GM04504 (cell line): ENCODE measurements at places on chromosomes 6 and 20.

GRCh38 chr6:23340271-23340670, 770.9 kb downstream of the HDGFL1 start:
- no peak for DNase-seq

DNA sequence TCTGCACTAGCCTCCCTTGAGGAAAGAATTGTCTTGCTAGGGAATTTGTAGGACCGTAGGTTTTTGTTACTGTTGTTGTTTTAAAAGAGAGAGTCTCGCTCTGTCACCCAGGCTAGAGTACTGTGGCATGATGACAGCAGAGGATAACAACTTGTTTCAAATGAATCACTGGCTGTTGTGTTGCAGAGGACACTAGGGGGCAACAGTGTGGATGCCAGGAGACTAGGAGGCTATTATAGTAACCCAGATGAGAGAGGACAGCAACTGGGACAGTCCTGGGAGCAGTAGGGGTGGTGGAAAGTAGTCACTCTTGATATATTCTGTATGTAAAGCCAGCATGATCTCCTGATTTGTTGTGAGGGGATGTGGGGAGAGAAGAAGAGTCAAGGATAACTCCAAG, 41.8 kb upstream of the LAMA4 start:
- DNase-seq = peak; percentile 59

DNA sequence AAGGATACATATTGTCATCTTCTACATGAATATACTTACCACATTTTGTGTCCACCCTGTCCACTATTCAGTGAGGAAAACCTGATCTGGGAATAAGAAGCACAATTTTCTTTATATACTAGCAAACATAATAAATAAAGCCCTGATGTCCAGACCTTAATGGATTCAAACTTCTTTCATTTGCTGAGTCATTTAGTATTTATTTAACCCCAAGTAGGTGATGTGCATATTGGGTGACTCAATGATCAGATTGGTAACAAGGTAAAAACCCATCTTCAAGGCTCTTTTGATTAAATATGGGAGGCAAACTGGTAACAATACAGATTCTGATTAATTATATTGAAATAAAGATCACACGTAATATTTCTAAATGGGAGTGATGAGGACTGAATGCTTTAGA, 1159.8 kb upstream of the EYS start:
- no peak for DNase-seq

GRCh38 chr6:112690497-112691202, 343.5 kb downstream of the RFPL4B start:
- DNase-seq = peak; percentile 74

- no peak for DNase-seq
Measured at GRCh38 chr20:49982072-49982345, 771 bp upstream of the SNAI1 start.

DNA sequence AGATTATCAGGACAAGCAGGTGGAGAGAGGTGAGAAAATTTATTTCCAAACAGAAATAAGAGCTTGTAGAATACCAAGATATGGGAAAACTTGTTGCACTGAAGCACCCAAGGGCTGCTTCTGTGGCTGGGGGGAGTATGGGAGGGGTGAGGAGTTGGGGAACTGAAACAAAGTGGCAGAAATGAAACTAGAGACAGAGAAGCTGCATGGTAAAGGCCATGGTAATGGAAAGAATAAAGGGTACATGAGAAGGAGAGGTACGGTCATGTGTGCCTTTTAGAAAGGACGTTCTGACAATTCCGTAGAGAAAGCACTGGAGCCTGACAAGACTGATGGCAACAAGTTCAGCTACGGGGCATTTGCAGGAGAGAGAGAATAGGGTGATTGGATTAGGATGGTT, 51.6 kb upstream of the RIN2 start:
- DNase-seq = no peak

DNA sequence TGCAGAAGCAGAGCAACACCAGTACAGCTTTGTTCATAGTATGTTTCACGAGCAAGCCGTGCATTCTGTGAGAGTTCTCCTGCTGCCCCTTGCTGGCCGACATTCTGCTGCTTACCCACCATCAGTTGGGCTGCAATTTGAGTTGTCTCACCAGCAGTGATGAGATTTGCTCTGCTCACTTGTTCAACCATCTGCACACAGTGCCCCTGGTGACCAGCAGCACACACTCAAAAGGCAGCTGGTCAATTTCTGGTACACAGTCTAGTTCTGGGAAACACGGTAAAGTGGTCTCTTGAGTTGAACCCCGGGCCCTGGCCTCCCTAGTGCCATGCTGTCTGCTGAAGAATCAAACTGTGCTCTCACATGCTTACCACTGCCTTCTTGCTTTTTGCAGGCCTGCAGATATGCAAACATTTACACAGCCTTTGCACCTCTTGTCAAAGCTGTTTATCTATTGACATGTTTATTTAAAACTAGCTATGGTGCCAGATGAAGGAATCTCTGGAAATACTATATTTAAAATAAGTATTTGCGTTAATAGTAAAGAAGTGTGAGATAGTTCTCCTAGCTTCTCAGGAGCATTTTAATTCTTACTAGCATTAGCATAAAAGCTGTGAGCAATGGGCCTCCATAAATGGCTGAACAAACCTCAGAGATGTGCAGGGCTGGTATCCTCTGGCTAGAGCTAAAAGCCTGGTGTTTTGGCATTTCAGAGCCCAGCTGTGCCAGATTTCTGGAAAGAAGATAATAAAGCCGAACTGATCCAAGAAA, 234.3 kb downstream of the ARHGAP18 start:
- DNase-seq = no peak

- DNase-seq = no peak
Measured at GRCh38 chr6:167455371-167455770, 130.5 kb downstream of the TTLL2 start.

GRCh38 chr6:107736713-107737396, 87.3 kb downstream of the SCML4 start:
- DNase-seq = no peak

- DNase-seq = no peak
Measured at GRCh38 chr20:36093025-36093803, 61.3 kb upstream of the EPB41L1 start.

- no peak for DNase-seq
Measured at GRCh38 chr6:42689371-42689770, 33.0 kb downstream of the PRPH2 start.

GRCh38 chr20:61960836-61961235, 104.8 kb downstream of the TAF4 start:
- no peak for DNase-seq

DNA sequence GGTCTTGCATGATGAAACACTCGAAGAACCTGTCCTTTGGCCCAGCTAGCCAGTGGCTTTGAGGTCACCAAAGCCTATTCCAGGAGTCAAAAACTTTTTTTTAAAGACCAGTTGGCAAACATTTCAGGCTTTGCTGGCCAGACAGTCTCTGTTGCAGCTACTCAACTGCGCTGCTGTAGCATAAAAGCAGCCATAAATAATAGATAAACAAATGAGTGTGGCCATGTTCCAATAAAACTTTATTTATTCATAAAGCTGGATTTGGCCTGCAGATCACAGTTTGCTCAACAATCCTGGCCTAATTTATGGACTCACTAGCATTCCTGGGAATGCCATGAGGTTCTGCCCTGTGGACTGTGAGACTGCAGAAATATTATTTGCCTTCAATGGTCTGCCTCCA, 68.8 kb upstream of the LTV1 start:
- no peak for DNase-seq

GRCh38 chr20:33917831-33918525, 75.7 kb upstream of the RALY start:
- no peak for DNase-seq

DNA sequence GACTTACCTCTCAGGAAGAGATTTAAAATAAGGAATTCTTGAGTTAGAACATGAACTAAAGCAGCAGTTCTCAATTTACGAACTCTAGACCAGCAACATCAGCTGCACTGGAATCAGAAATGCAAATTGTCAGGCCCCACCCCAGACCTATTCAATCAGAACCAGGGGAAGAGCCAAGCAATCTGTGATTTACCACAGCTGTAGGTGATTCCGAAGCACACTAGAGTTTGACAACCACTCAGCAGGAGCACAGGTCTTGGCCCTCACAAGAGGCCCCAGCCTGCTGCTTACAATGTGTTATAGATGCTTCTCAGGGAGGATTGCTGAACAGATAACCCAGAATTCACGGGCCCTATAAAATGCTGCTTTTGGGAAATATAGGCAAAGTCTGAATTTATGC, 279.2 kb downstream of the PTPRK start:
- no peak for DNase-seq

DNA sequence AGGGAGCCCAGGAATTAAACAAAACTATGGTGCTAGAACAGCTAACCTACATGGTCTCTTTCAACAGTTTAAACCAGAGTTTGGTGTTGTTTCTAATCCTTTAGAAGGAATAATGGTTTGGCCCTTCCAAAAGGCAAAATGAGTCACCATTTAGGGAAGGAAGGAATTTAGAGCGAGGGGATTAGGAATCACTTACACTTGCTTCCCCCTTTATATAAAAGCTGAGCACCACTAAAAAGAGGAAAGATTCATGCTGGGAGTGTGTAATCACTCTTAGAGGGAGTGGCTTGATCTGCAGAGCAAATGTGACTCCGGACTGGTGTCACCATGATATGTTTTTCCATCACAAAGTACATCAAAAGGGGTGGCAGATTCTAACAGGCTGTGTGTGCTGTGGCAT, 63.6 kb downstream of the F13A1 start:
- DNase-seq = no peak

GRCh38 chr20:58331961-58332551, 22.5 kb downstream of the RAB22A start:
- no peak for DNase-seq

- no peak for DNase-seq
Measured at GRCh38 chr20:42775866-42776265, 413.8 kb downstream of the PTPRT start.

- DNase-seq = no peak
Measured at GRCh38 chr6:36715469-36715868, 17.8 kb downstream of the RAB44 start.

- no peak for DNase-seq
Measured at GRCh38 chr20:35263532-35264341, 14.2 kb downstream of the MMP24OS start.

- DNase-seq = no peak
Measured at GRCh38 chr20:1657556-1658334, at the start of gene SIRPG. Gene SIRPG, minus strand, starts transcription at chr20:1657779. Its CDS starts 65 bp downstream, at chr20:1657714.

- no peak for DNase-seq
Measured at GRCh38 chr6:87675004-87675681, 26.9 kb downstream of the AKIRIN2 start.

- DNase-seq = peak; percentile 7
Measured at GRCh38 chr6:79718509-79719247, 87.5 kb downstream of the SH3BGRL2 start.

GRCh38 chr6:29626948-29627754, 5.8 kb downstream of the GABBR1 start:
- DNase-seq = no peak

- no peak for DNase-seq
Measured at GRCh38 chr6:17536586-17536985, 63.5 kb upstream of the FAM8A1 start.

DNA sequence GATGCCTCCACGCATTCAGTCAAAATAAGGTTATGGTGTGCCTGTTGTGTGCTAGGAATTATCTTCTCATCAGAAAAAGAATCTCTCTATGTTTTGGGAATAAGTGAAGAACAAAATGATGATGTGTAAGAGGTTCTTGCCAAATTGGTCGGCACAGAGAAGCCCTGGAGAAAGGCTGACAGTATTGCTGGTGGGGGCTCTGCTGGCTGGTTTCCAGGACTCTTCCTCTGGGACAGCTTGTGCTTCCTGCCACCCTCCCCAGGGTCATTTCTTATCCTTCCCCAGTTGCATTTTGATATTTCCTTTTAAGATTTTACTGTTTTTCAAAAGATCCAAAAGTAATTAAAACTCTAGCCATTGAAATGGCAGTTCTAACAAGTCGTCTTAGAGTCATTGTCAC, 22.1 kb downstream of the CST4 start:
- no peak for DNase-seq

DNA sequence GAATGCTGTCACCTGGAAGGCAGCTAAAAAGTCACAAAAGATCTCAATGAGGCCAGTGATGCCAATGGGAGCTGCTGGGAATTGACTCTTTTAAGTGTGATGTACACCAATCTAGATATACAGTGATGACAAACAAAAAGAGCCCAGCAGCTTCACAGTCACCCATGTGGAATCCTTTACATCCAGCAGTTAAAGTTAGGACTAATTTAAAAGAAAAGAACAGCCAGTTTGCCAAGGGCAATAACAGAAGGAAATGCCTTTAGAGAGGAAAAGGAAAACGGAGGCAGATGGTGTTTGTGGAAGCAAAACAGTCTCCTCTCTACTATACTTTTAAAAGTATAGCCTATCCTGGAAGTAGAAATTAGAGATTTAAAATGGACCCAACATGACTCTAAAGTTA, 873.5 kb downstream of the EPHA7 start:
- DNase-seq = no peak

- no peak for DNase-seq
Measured at GRCh38 chr6:159184559-159184958, 15.4 kb downstream of the FNDC1 start.

GRCh38 chr6:44868910-44869309, 459.2 kb upstream of the RUNX2 start:
- DNase-seq = no peak

DNA sequence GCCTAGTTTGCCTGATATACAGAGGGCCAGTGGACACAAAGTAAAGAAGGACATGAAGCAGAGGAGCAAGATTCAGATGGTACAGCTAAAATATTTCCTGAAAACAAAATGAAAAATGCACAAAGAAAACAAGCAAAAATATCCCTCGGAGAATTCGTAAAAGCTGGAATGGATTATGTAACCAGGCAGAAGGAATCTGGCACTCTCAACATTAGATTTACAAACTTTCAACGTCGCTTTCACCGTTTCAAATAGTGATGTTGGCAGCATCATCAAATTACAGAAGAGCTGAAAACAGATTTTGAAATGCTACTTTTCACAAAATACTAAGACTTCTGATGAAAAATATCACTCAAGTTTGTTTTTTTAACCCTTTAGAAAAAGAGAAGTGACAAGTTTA, 11.7 kb downstream of the SMLR1 start:
- DNase-seq = no peak

DNA sequence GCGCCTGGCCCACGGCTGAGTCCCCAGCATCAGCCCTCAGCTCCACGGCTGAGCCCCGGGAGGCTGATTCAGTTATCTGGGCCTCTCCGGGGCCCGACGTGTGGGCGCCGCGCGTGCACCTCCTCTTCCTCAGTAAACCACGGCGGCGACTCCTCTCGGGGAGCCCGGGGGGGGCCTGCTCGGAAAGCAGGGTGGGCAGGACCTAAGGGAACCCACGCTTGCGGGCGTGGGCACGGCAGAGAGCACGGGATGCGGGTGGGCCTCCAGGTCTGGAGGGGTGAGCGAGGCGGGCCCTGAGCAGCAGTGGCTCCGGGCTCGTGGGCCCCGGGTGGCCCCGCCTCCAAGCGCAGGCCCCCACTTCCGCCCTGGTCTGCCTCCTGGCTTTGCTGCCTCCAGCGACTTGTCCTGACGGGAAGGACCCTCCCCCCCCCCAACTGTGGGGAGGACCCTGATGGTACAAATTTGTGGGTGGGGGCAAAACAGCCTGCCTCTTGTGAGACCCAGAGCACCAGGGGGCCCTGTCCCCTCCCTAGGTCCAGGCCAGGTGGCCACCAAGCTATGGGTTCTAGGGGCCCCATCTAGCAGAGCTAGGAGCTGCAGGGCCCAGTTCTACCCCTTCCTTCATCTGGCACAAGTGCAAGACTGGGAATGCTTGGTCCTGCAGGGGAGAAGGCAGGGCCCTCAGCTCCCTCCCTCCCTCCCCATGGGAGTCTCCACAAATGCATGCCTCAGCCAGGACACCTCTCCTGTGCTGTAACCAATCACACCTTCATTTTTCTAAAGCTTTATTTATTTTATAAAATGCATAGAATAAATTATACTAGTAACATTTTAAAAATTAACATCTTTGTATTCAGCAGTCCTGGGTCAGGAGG, 16.9 kb downstream of the UCKL1 start:
- DNase-seq = no peak
